ENCODE measurements at places on chromosomes 7 and 10. TPM values are rescaled to one million over a fixed set of nuclear protein-coding genes. Genes with fewer than 3 reads are reported as not detected.

DNA sequence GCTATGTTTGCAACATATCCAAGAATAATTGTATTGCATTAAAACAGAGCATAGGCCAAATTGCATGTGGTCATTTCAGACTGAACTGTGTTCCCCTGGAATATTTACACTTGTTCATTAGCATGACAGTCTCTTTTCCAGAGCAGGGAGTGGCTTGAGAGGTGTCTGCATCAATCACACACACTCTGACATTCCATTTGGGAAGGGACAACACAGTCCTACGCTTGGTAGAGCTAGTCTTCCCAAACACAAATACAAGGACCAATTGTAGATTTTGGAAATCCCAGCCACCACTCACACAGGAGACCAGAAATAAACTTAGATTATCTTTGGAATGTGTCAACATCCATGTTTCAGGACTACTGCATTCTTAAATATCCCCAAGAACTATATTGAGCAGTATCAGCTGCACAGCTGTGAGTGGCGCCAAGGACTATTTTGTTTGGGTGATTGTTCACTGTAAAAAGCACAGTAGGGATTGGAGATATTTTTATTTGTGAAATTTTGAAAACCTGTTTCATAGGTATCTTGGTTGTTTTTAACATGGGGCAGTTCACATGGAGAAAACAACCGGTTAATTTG is 93.6 kb upstream of the PRR15 start:
- DNase-seq = no peak

DNA sequence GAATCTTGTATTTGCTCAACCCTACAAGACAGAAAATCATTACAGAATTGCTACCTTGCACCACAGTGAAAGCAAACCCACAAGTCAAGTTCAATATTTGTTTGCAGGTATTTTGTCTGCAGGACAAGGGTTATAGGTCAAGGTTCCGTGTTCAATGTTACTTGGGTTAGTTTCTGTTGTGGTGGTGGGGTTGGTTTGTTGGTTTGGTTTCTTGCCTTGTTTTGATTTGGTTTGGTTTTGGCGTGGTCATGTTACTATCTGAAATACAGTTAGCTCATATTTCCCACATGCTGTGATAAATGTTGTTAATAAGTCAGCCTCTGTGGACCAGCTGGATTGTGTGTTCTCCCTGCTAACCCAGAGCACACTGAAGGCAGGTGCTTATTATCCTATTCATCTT is 75.6 kb upstream of the INSIG1 start:
- no peak for DNase-seq

GRCh38 chr10:11468126-11468742 is 143.2 kb downstream of the USP6NL start:
- no peak for DNase-seq

DNA sequence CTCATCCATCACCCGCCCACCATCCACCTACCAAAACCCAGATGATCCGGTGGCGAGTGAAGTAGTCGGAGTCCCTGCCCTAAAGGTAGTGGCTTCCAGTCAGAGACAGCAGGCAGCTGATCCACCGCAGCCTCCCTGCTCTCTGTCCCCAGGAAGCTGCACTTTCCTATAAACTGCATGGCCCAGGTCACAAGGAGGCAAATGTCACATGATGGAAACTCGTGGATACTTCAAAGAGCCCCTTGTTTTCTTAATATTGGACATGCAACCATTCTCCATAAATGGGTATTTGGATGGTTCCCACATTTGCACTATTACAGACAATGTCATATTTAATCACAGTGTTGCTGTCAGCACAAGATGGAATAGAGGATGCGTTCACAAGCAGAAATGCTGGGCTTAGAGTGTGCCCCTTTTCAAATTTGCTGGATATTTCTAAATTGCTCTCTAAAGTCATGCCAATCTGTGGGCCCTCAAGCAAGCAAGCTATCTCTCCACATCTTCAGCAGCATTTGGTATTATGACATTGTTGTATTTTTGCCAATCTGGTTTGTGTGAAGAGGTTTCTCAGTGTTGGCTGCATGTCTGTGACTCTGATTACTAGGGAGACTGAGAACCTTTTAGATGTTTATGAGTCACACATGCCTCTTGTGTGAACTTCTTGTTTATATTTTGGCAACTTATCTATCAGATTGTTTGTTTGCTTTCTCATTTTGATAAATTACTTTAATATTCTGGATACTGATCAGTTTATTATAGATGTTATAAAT is 822.0 kb downstream of the TNS3 start:
- no peak for DNase-seq

GRCh38 chr7:22698767-22699166 is 28.2 kb upstream of the IL6 start:
- DNase-seq = no peak

Gene DNAH11
- polyA plus RNA-seq = 0.76 TPM

DNA sequence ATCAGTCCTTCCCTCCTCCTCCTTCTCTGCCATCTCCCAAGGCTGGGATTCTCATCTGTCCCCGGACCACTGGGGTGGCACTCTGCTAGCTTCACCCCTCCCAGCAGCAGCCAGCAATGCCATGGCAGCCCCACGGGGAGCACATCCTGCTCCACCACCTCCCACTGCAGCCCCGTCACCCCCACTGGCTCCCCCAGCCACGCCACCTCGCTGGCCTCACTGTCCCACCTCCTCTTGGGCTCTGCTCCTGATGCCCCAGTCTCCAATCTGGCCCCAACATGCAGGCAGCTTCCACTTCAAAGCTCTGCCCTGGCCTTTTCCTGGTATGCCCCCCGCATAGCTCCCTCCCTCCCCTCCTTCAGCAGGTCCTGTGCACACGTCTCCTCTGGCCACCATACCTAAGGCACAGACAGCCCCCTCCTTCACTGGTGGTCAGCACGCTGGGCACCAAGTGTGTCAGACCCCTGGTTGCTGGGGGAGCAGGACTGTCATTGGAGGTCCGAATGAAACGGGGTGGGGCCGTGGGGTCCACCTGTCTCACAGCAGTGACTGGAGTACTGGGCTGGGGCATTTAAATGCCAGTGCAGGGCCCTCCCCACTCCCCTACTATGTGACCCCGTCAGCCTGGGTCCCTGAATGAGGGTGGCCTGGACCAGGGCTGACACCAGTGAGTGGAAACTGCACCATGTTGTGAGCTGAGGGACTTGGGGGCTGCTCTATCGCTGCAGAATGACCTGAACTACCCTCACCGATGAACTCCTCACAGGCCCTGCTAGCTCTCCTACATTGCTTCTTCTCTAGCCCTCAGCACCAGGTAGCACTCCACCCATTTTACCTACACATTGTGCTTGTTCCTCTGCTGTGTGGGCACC is 38.7 kb downstream of the RASGEF1A start:
- DNase-seq = no peak

GRCh38 chr7:139635526-139636302 is 112.2 kb downstream of the CLEC2L start:
- no peak for DNase-seq

GRCh38 chr7:1421020-1421790 is 38.1 kb downstream of the MICALL2 start:
- no peak for DNase-seq

DNA sequence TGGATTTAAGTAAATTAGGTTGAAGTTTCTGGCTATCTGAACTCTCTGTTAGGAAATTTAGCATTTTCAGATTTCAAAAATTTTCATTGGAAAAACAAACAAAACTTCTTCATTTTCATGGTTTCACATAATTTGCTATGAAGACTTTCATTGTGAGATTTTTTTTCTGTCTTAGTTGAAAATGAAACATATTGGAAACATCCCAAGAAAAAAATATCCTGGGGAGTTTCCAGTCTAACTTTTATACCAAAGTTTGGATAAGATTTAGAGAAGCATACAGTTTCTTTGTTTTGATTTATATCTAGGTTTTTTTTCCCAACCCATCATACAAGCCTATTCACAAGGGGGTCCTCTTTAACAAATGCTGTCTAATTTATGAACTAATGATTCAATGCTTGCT is 300.5 kb upstream of the SEMA3A start:
- DNase-seq = no peak

DNA sequence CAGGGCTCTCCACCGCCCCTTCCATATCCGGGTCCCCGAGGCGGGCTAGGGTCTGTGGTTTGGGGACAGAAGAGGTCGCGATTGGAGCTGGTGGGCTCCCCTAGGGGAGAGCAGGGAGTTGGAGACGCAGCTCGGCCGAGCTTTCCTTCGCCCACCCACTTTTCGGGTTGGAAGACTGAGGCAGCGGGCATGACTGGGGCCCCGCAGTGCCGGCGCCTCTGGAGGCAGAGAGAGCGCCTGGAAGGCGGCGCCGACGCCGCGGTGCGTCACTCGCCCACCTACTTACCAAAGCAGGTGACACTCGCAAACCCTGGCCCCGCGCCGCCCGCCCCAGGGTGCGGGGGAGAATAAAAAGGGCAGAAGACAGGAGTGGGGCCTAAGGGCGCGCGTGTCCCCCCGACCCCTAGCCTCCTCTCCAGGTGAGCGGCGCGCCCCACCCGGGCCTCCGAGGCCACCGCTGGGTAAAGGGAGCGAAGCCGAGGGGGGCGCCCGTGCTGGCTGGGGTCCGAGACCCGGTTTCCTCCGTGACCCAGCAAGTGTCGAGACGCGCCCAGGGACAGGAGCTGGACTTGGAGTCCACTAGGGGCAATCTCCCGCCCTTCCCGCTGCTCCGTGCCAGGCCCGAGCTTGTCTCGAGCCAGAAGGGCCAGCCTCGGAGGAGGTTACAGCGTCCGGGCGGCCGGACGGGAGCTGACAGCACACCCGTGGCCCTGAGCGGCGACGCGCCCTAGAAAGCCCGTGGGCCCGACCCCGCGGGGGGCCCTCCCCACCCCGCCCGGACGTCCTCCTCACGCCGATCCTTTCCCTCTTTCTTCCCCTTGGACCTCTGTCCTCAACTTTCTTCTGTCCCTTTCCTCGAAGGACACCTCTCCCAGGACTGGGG is 34.4 kb upstream of the GRID1 start:
- DNase-seq = no peak

GRCh38 chr7:128115336-128115820 is 84.1 kb upstream of the LRRC4 start:
- DNase-seq = no peak

Gene TLL2
- polyA plus RNA-seq = 4.9 TPM

- DNase-seq = no peak
Measured at GRCh38 chr7:43204081-43204480, 91.6 kb downstream of the HECW1 start.

Gene IGFBP3
- polyA plus RNA-seq = 263 TPM

GRCh38 chr7:104960741-104961448 is 53.1 kb upstream of the KMT2E start:
- DNase-seq = peak; percentile 38

- peak; percentile 42 for DNase-seq
Measured at GRCh38 chr10:22712956-22713852, 1.2 kb downstream of the PIP4K2A start.

DNA sequence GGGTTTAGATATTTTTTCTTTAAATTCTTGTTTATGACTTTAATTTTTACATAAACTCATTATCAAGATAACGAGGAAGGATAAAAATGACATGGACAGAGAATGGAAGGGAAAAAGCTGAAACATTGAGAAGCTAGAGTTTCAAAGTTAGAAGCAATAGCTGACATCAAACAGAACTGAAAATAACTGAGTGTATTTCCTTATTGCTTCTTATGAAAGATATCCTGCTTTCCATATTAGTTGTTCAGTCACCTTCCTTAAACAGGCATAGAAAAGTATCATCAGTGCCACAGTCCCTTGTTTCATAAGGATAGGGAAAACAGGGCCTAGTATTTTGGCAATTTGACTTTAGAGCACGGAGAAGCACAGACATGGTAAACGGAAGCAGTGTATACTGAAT is 460.5 kb upstream of the GHITM start:
- no peak for DNase-seq

- DNase-seq = peak; percentile 94
Measured at GRCh38 chr7:105352018-105352612, 36.6 kb downstream of the SRPK2 start.

Gene CALML3
- polyA plus RNA-seq = 0.14 TPM

Gene PPP1R3C
- polyA plus RNA-seq = 180 TPM

DNA sequence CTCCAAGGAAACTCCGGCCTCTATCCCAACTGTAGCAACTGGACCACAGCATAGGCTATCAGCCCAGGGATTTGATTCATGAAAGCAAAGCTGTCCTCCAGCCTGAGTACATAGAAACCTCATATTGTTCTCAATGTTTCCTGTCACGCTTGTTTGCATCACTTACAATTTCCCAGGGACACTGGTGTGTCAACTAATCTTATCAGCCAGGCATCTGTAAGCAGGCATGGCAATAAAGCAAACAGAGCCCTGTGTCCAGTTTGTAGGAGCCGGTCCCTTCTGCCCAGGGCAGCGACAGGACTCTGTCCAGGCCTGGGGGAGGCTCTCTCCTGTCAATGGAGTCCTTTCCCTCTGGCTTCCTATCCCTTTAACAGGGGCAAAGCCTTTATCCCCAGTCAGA is 23.0 kb upstream of the CDHR3 start:
- no peak for DNase-seq

DNA sequence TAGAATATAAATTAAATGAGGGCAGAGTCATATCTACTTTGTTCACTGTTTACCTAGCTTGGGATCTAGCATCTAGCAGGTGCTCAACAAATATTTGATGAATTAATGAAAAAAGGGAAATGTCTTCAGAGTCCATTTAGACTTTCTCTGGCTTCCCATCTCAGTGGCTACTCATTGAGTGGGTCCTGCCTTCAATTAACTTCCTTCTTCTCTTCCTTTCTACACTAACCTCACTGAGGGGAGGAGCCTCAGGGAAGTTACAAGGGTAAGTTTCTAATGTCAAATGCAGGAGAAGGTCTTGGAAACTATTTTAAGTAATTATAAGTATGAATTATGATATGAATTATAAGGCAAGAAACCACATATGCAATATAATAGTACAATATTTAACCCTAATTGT is 28.2 kb upstream of the MPP7 start:
- DNase-seq = no peak

Gene PARD3
- 37.3 TPM for polyA plus RNA-seq

DNA sequence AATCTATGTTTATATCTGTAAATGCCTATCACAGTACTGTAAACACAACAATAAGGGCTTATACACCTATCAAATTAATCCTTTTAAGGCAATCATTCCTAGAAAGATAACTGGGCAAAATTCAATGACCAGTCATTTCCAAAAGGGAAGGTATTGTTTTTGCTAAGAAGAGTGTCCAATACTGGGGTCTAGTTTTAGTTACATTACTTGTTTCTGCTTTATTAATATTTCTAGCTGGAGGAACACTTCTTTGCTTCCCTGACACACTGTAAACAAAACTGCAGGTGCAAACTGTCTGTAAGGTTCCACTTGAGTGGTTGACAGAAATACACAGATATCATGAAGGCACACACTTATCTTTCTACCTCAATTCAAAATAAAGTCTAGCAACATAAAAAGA is 84.2 kb upstream of the FAM133B start:
- no peak for DNase-seq

- peak; percentile 25 for DNase-seq
Measured at GRCh38 chr7:39504963-39505362, 61.2 kb upstream of the YAE1 start.

Gene CDK14
- polyA plus RNA-seq = 25.2 TPM

Data from muscle of back (tissue), 13 donors.